ENCODE measurements at places on chromosomes 3 and 15. TPM values are rescaled to one million over a fixed set of nuclear protein-coding genes. Genes with fewer than 3 reads are reported as not detected.
A peak's percentile ranks its signal among the peaks of the same experiment; 100 is the strongest.

- no peak for DNase-seq
Measured at GRCh38 chr3:145197051-145197820, 963.7 kb downstream of the PLOD2 start.

GRCh38 chr3:51389423-51390183 lies 1.5 kb upstream of the RBM15B start:
- peak; percentile 71 for DNase-seq

DNA sequence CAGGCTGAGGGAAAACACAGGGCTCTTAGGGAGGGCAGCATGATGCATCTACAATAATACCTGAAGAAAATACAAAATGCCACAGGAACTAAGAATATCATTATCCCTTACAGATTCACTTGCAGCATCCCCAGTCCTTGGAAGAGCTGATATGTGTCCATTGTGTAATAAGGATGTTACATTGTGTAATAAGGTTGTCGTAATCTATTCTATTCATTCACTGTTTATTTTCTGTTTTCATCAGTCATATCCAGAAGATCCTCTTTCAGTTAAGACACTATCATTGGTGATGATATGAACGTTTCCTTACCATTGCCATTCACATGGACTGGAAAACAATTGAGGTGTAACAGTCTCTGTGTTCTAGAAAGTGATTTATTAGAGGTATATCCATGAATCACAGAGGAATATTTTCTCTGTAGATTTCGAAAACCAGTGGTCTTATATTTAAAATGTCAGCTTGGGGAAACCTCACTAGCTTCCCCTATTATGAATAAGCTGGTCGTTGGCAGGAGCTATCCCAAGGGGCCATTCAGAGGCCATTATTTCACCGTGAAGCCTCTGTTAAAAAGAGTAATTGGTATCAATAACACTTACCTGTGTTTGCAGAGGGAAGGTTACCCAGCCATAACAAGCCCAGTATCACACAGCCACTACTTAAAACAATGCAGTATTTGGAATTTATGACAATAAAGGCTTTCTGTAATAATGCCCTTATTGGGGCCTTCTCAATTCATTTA lies 241.1 kb downstream of the ZNF385D start:
- DNase-seq = no peak

DNA sequence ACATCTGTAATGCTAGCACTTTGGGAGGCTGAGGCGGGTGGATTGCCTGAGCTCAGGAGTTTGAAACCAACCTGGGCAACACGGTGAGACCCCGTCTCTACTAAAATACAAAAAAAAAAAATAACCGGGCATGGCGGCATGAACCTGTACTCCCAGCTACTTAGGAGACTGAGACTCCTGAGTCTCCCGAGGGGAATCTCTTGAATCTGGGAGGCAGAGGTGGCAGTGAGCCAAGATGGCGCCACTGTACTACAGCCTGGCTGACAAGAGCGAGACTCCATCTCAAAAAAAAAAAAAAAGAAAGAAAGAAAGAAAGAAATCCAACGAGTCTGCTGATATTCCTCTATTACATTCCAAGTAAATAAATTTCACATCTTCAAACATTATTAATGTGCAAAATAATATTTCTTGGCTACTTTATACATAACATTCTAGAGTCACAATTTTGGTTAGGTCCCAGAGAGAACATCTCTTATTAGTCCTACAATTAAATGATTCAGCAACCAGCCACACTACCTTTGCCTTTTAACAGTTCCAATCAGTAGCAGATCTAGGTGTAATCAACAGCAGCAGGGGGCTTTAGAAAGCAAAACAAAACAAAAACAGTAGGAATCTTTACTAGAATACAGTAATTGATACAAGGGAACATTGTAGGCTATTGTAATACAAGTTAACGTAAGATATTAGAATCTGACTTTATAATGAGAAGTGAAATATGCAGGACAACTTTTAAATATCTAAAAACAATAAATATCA lies 195.8 kb downstream of the TBC1D5 start:
- no peak for DNase-seq

- peak; percentile 77 for DNase-seq
Measured at GRCh38 chr15:88621789-88622604, 857 bp downstream of the AEN start.

DNA sequence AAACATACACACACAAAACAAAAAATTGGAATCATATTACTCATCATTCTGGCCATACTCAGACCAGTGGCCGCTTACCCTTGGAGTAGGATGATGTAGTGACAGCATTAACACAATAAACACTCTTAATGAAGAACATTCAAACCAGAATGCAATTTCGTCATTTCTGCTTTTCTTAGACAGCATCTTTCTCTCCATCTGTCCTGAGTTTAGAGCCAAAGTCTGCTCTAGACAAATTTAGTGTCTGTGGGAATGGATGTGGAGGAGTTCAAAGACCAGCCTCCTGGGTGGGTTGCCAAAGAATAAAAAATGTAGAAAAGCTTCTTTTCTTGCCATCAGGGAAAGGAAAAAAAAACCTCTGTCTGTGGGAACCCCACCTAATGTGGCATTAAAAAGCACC lies 212.4 kb upstream of the POU1F1 start:
- DNase-seq = no peak

DNA sequence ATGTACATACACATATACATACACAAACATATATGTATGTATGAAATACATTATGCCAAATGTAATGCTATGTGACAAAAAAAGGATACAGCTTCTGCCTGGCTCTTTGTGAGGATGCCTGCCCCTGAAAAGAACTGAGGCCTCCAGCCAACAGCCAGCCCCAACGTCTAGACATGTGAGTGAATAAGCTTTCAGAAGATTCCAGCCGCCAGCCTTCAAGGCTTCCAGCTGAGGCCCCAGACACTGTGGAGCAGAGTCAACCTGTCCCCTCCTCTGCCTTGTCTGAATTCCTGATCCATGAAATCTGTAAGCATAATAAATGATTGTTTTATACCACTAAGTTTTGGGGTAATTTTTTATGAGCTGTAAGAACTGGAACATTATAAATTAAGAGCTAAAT lies 24.7 kb downstream of the GXYLT2 start:
- DNase-seq = no peak

DNA sequence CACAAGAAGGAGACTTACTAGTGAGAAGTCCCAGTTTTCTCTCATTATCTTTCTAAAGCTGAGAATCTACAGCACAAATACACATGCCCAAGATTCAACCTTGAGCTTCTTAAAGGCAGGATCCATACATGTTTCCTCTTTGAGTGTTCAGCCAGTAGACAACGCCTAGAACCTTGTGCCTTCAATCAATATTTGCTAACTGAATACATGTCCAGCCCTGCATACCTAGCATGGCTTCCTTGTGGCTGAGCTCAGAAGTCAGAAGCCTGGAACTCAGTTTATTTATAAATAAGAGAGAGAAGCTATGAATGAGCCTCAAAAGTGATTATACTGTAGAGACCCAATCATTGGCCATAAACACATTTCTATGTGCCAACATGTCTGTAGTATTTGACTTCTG lies 43.5 kb downstream of the ACP3 start:
- DNase-seq = no peak

GRCh38 chr3:51434746-51435327 lies 43.8 kb downstream of the RBM15B start:
- DNase-seq = peak; percentile 65

PLA2G4F gene
- total RNA-seq = not detected

GABRG3 gene
- not detected for total RNA-seq

NANOGP8 gene
- total RNA-seq = not detected
